ENCODE measurements at places on chromosomes 5 and 9.

GRCh38 chr5:138901716-138902115 lies 26.6 kb upstream of the LRRTM2 start:
- no peak for DNase-seq

GRCh38 chr5:109830955-109831502 lies 141.3 kb downstream of the MAN2A1 start:
- no peak for DNase-seq

GRCh38 chr5:53418409-53418808 lies 62.0 kb upstream of the FST start:
- no peak for DNase-seq

DNA sequence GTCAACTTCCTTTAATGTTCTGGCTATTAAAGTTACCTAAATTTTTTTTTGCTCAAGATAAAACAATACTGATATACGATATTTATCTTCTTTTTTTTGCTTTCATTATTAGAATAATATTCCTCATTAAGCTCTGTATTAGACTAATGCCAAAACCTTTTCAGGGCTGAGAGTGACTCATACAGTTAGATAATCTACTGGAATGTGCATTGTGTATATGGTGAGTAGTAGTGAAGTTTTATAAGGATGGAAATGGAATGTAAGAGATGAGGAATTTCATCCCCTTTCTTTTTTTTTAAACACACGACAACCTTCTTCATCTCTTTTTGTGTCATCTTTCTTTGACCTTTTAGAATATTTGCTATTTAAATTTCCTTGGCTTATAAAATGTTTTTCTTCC lies 268.6 kb downstream of the ISL1 start:
- DNase-seq: no peak

GRCh38 chr5:180090098-180090768 lies 18.7 kb upstream of the RNF130 start:
- DNase-seq: no peak

GRCh38 chr9:17219261-17219660 lies 84.4 kb downstream of the CNTLN start:
- no peak for DNase-seq

- no peak for DNase-seq
These were observed 510.1 kb upstream of the DAB2 start for GRCh38 chr5:39934830-39935229.
